ENCODE measurements at places on chromosomes 4 and X.

DNA sequence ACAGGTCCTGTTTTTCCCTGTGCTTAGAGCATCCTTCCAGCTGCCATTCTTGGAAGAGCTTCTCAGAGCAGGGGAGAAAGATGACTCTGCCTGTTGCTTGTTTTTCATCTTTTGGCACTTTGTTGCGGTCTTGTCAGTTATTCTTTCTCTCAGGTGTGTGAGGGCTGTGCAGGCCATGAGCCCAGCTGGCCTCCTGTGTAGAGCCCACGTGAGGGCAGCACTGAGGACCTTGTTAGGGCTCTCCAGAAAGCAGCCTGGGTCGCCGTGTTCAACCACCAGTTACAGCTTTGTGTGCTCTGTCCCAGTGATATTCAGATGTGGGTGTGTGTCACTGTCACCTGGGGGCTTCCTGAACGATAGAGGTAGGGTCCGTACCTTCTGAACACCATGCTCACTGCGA, 52.8 kb downstream of the NOP14 start:
- DNase-seq: no peak

DNA sequence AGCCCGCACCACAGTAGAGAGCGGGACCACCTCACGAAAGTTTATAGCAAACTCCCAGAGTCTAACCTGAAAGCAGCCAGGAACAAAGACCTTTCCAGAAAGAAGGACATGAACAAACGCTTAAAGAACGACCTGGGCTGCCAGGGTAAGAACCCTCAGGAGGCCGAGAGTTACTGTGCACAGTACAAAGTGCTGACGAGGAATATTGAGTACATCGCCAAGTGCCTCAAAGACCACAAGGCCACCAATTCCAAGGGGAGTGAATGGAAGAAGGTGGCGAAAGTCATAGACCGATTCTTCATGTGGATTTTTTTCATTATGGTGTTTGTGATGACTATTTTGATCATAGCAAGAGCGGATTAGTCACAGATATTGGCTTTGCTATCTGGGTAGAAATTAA, 19.0 kb downstream of the CHRNA9 start:
- no peak for DNase-seq

DNA sequence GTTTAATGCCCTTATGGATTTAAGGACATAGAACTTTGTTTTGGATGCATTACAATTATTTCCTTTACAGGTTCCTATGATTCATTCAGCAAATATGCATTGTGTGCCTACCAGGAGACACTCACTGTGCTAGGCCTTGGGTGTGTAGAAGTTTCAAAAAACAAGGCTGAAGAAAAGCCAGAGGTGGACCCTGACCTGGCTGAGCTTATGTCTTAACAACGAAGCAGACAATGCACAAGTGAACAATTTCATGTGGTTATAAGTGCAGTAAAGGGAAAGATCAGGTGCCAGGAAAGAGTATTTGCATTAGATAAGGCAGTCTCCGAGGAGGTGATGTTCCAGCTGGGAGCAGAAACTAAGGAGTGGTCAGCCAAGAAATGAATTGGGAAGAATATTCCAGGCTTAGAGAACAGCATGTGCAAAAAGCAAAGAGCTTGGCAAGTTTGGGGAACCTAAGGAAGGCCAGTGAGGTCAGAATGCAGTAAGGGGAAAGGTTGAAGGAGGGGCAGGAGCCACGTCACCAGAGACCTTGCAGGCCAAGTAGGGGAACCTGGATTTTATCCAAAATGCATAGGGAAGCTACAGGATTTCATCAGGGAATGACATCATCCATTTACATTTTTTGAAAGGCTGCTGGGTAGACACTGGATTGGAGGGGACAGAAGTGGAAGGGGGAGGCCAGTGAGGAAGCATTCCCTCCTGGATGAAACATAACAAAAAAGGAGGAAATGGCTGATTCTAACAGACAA, 193.6 kb downstream of the SOWAHB start:
- DNase-seq: no peak

GRCh38 chrX:118254611-118255010, 91.3 kb upstream of the WDR44 start:
- peak; percentile 19 for DNase-seq

DNA sequence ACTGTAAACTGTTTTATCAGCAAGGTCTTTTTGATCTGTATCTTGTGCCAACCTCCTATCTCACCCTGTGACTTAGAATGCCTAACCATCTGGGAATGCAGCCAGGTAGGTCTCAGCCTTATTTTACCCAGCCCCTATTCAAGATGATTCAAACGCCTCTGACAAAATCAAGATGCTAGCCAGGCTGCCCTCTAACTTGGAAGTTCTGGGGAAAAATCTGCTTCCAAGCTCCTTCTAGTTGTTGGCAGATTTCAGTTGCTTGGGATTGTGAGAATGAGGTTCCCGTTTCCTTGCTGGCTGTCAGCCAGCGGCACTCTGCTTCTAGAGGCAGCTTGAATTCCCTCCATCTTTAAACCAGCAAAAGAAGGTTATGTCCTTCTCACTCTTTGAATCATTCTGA, 34.7 kb downstream of the LUZP4 start:
- DNase-seq: no peak

DNA sequence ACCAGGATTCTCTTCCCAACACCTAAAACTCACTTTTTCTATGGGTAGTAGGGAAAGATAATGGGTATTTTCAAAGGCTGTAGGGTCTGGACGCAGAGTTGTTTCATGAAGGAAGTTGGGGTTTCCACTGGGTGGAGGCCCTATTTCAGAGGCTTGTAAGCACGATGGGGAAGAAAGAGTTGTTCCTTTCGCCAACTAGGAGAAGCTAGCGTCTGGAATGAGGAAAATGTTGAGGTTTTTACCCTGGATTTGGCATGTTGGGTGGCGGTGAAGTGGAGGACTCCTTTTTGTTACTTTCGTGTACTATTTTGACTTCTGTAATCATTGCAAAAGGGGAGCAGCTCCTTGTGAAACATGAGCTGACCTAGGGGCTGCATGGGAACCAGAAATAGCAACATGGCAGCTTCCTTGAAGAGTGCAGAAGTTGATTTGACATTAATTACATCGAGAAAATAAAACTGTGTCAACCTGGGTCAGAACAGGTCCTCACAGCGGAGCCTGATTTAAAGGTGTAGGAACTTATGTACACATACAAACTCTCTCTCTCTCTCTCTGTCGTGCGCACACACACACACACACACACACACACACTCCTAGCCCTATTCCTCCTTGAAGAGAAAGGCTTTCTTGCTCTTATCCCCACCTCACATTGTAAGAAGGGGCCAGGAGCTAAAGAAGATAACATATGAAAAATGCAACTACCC, 19.1 kb downstream of the VSIG4 start:
- no peak for DNase-seq

GRCh38 chr4:123593655-123594054, 197.1 kb downstream of the SPRY1 start:
- DNase-seq: no peak

GRCh38 chrX:45083314-45083713, 117.4 kb downstream of the DIPK2B start:
- DNase-seq: peak; percentile 16

- DNase-seq: peak; percentile 43
Measured at GRCh38 chrX:78997870-78998558, 52.8 kb downstream of the P2RY10 start.

DNA sequence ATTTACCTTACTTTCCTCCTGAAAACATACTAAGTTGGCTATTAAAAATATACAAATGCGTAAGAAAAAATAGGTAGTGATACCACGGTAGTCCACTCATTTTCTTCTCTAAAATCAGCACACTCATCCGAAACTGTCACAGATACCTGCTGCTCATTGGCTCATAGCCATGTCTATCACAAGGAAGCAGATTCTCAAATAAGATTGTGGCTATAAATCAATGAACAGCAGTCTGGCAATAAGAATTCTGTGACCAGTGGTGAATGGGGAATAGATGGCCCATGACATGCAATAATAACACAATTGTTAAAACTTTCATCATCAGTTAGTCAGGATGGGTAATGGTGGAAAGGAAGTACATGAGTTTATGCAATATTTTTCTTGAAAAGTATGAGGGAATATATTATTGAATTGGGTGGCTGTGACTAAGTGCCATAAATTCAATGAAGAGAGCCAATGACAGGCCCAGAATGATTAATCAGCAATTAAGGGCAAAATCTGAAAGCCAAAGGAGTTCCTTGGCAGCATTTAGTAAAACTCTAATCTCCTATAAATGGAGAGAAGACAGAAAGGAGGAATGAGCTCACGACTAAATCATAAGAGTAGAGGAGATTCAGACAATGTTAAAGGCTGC, 202.3 kb upstream of the NEIL3 start:
- DNase-seq: no peak

DNA sequence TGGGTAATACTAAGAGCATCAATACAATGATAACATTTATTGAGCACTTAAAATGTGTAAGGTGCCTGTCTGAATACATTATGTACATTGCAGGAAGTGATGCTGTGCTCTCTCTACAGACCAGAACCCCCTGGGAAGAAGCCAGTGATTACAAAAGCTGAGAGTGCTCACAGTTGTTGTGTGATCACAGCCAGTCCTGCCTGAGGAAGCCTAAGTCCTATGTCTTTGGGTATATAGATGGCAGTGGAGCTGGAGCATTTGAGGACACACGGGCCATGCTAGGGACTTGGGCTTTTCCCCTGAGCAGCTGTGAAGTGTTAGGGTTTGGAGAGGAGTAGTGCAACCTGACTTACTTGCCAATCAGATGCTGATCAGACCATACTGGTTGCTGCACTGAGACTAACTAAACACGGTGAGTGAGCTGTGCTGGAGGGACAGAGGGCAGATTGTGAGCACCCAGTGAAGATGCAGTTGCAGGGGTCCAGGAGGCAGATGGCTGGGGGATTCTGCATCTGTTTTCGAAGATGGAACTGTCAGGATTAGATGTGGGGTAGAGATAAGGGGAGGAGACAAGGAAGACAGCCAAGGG, 60.8 kb upstream of the TBC1D14 start:
- no peak for DNase-seq

GRCh38 chrX:55452833-55453124, 852 bp downstream of the MAGEH1 start:
- peak; percentile 0 for DNase-seq

- DNase-seq: no peak
Measured at GRCh38 chr4:156197216-156197615, 243.6 kb upstream of the CTSO start.
